ENCODE measurements at places on chromosomes 3 and 15.
A peak's percentile ranks its signal among the peaks of the same experiment; 100 is the strongest.

GRCh38 chr3:111801693-111802092, 57.4 kb upstream of the PHLDB2 start:
- DNase-seq = no peak

GRCh38 chr3:187759601-187760000, 14.3 kb upstream of the BCL6 start:
- no peak for DNase-seq

- DNase-seq = no peak
These were observed 8.6 kb upstream of the CACNA1D start for GRCh38 chr3:53485675-53486403.

GRCh38 chr3:114686621-114687020, 392.8 kb downstream of the TIGIT start:
- DNase-seq = no peak

DNA sequence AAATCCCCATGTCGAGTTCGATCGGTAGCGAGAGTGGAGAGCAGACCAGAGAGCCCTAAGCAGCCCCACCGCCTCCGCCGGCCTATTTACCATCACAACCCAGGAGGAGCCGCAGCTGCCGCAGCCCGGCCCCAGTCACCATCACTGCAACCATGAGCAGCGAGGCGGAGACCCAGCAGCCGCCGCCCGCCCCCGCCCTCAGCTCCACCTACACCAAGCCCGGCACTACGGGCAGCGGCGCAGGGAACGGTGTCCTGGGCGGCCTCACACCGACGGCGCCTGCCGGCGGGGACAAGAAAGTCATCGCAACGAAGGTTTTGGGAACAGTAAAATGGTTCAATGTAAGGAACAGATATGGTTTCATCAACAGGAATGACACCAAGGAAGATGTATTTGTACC, 89.5 kb upstream of the TPM1 start:
- no peak for DNase-seq

GRCh38 chr15:66894986-66895780, 170.2 kb upstream of the SMAD3 start:
- DNase-seq = no peak

- no peak for DNase-seq
These were observed 80.6 kb downstream of the CLASP2 start for GRCh38 chr3:33637482-33637881.

GRCh38 chr15:94580211-94580885, 349.0 kb downstream of the MCTP2 start:
- DNase-seq = no peak

- no peak for DNase-seq
These were observed 155.3 kb downstream of the SHQ1 start for GRCh38 chr3:72692990-72693389.

DNA sequence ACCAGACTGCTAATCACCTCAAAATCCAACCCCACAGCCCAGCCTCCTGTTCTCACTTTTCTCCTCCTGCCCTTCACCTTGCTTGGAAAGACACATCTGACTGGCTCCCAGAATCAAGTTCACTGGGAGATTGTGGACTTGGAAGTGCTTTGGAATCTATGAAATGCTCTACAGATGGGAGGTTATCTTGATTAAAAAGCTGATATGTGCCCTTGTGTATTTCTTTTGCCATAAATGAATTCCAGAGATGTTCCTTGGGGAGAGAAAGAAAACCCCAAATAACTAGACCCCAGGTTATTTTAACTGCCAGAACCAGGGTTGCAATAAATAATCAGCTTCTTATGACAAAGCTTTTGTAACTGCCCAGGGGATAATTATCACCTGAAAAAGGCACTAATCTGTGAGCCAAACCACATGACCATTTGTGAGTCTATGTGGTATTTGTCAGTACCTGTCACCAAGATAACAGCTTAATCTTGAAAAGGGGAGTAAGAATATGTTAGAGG, 21.7 kb upstream of the ARHGEF3 start:
- no peak for DNase-seq

- no peak for DNase-seq
These were observed 594.0 kb upstream of the CCDC54 start for GRCh38 chr3:106783231-106783630.

DNA sequence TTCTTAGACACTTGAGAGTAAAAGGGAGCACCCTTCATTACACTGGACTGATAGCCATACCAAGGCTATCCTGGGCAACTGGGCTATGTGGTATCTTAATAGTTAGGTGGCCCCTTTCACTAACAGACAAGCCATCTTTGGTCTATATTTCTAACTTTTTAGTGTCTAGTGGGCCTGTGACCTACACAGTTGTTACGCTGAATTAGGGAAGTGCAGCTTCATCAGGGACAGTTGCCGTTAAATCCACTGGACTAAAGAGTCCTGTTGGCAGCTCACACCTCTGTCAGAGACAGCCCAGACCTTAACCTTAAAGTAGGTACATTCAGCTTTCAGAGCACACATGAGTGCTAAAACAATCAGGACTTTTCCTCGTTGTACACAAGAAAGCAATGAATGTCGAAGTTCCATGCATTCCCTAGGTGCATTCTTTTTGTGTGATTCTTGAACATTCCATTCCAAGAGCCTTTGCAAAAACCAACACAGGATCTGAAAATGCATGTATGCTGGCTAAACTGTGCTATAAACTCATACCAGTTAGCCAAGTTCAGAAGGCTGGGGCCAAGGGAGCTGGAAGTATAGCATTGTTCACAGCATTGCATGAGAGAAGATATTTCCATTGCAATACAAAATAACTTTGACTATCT, 230.2 kb upstream of the EIF1B start:
- peak; percentile 91 for DNase-seq

GRCh38 chr15:34606545-34606944, 23.1 kb upstream of the GOLGA8B start:
- DNase-seq = no peak

- DNase-seq = no peak
These were observed 22.2 kb upstream of the IGDCC3 start for GRCh38 chr15:65399997-65400396.

DNA sequence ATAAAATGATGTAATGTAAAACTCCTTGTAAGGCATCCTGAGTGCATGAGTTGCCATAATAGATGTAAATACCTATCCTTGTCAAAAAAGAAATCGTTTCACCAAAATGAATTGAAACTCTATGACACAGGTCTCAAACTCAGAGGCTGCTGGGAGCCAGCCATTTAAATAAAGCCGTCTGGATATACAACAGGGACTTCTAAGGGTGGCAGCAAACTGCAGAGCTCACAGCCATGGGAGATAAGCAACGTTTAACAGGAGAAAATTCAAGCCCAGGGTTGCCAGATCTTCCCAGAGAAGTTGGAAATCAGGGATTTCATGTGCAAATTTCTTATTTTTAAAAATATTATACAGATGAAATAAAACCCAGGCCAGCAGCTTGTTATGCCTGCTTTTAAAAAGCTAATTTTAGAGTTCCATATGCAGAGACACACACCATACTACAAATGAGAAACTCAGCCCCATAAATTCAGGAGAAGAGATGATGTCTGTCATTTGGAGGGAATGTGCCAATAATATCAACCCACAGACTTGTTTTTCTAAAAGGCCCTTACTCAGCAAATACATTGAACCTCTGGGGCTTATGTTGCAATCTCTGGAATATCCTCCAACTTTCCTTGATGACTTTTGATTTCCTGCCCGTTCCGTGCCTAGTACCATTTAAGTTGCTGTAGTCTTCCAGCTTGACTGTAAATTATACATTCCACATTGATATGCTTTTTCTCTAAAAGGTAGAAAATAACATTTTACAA, 75.6 kb downstream of the AQP9 start:
- DNase-seq = no peak

- no peak for DNase-seq
These were observed at the start of gene MORC1 for GRCh38 chr3:109117939-109118338. Gene MORC1, minus strand, starts transcription at chr3:109118134. Its CDS starts 75 bp downstream, at chr3:109118059.

DNA sequence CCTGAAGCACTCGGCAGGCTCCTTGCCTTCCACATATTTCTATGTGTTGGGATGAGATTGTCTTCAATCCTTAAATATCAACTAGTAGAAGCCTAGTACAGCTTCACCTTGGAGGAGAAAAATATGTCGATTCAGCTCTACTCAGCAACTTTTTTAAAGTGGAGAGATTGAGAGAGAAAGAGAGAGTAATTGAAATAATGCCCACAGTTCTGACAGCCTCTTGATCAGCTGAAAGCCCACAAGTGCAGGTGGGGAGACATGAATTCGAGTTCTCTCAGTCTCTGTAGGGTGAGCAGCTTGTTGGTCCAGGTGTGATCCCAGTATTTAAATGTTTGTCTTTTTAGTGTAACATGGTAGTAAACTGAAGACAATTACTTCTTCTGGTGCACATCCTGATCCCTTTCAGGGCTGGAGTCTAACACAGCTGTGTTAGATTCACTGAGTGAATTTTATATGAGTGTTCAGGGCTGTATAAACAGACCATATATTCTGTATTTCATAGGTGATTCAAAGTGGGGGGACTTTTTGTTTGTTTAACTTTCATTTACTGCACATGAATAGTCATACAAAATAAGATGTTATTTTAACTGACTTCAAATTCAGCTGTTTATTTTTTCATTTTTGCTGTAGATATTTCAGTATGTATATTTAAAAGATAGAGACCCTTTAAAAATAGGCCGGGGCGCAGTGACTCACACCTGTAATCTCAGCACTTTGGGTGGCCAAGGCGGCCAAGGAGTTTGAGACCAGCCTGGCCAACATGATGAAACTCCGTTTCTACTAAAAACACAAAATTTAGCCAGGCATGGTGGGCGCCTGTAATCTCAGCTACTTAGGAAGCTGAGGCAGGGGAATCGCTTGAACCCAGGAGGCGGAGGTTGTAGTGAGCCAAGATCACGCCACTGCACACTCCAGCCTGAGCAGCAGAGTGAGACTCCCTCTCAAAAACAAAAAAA, 64.0 kb downstream of the ST6GAL1 start:
- DNase-seq = no peak

DNA sequence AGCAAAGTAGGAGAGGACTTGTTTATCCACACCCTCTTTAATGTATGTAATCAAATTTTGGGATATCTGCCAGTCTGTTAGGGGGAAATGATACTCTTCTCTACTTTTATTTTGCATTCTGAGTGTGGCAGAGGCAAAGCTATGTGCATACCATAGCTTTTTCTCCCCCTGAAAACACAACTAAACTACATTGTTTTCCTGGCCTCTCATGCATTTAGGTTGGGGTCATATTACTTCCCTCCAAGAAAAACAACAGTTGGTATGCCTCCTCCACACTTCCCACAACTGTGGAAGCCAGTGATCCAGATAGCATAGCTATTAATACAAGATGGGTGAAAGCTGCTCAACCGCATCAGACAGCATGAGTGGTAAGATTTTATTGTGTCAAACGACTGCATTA, 6.9 kb downstream of the RPL15 start:
- DNase-seq = peak; percentile 73

DNA sequence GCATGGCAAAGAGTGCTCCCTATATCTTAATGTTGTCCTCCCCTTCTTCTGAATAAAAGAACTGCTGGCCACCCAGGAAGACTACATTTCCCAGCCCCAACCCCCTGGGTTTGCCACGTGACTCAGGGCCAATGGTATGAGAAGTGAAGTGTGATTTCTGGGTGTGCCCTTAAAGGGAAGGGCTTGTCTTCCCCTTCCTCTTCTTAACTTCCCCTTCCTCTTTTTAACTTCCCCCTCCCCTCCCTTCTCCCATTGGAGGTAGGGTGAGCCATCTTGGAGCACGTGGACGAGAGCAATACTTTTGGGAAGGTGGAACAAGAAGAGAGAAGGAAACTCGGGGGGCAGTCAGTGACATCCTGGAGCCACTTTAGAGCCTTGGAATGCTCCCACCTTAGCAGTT, 6.8 kb upstream of the KBTBD12 start:
- no peak for DNase-seq

All from AG04449 (cell line).